Myocyte (in vitro differentiated cells): ENCODE measurements at places on chromosomes 12 and 14. TPM values are rescaled to one million over a fixed set of nuclear protein-coding genes. Genes with fewer than 3 reads are reported as not detected.

AQP6 gene
- total RNA-seq = 0.05 TPM in 1 of 2 replicates, not detected in the other

RARG gene
- total RNA-seq = 15.4 and 22.7 TPM in 2 replicates

SYNDIG1L gene
- total RNA-seq = 0.24 TPM in 1 of 2 replicates, not detected in the other

PPP1CC gene
- total RNA-seq = 104 and 120 TPM in 2 replicates

GRCh38 chr14:85308531-85309300 is 221.2 kb upstream of the FLRT2 start:
- DNase-seq = no peak

GRCh38 chr12:66168410-66168809 is 1.4 kb downstream of the TMBIM4 start:
- DNase-seq = no peak

DNA sequence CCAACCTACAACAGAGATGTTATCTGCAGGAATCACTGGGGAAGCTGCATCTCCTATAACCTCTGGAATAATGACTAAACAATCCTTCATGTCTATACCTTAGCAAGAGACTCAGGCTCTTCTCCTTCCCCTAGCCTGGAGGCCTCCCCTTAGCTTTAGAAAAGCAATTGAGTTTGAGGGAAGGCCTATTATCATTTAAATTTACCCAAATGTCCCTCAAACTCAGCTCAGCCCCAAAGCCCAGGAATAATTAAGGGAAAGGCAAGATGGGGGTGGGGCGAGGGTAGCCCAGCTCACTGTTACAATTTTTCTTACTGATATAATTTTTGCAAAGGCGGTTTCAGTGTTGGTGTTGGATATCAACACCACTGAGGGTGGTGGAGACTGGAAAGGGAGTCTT is 151.4 kb upstream of the EEA1 start:
- no peak for DNase-seq

DNA sequence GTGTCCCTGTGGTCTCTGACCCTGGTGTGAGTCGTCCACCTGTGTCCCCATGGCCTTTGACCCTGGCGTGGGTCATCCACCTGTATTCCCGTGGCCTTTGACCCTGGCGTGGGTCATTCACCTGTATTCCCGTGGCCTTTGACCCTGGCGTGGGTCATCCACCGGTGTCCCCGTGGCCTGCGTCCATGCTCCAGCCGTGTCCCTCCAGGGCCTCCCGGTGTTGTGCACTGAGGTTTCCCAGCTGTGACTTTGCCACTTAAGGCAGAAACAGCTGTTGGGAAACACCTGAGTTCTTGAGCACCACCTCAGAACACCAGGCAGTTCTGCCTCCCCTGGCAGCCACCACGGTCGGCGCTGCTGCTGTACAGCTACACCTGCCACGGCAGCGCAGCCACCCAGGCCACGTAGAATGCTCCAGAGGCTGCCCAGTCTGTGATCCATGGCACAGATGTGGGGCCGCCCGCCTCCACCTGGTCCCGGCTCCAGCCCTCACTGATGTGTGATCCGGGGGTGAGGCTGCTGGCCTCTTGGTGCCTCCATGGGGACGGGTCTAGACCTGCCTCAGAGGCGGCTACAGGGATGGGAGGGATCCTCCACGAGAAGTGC is 69.1 kb upstream of the GALNT9 start:
- no peak for DNase-seq

GRCh38 chr14:50173891-50174290 is 57.5 kb downstream of the SOS2 start:
- DNase-seq = peak; percentile 51
